Upper lobe of left lung (tissue), 6 donors: ENCODE measurements at places on chromosomes 16 and 17. TPM values are rescaled to one million over a fixed set of nuclear protein-coding genes. Genes with fewer than 3 reads are reported as not detected.

- no peak overlapping the region for H3K27ac ChIP-seq
- H3K4me1 ChIP-seq, result no peaks in the 10 kb centered on the region
- no peaks in the 10 kb centered on the region for H3K36me3 ChIP-seq
- H3K4me3 ChIP-seq, result no peak overlapping the region
These were observed 6.8 kb upstream of the RBFOX1 start for GRCh38 chr16:7325834-7326233.

DNA sequence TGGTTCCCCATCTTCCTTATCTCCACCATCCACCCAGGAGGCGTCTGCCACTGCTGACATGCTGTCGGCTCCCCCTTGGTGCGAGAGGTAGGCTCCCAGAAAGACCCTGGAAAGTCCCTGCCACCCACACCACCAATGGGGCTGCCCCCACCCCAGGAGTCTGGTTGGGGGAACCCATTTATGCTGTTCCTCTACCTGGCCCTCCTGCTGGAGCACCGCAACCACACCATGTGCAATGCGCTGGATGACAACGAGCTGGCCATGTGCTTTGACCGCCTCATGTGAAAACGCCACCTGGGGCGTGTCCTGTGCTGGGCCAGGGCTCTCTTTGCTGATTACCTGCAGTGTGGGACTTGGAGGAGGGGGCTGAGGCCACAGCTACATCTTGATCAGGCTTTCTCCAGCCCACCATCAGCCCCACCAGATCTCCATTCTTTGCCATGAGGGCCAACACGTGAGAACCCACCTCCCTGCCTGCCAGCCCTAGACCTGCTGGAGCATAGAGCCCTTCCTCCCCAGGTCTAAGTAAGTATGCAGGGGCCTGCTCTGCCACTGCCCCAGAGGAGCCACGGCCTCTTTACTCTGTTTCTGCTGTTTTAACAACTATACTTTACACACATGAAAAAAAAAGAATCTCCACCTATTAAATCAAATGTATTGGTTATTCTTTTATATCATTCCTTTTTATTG lies 7.9 kb upstream of the ALDH3A1 start:
- DNase-seq, result peak; percentile 19
- no peak overlapping the region for H3K4me3 ChIP-seq
- no peak overlapping the region for H3K27ac ChIP-seq

GRCh38 chr17:39548494-39549225 lies 59.1 kb downstream of the NEUROD2 start:
- no peak overlapping the region for H3K27ac ChIP-seq
- no peaks in the 10 kb centered on the region for H3K27me3 ChIP-seq
- no peaks in the 10 kb centered on the region for H3K4me1 ChIP-seq

DNA sequence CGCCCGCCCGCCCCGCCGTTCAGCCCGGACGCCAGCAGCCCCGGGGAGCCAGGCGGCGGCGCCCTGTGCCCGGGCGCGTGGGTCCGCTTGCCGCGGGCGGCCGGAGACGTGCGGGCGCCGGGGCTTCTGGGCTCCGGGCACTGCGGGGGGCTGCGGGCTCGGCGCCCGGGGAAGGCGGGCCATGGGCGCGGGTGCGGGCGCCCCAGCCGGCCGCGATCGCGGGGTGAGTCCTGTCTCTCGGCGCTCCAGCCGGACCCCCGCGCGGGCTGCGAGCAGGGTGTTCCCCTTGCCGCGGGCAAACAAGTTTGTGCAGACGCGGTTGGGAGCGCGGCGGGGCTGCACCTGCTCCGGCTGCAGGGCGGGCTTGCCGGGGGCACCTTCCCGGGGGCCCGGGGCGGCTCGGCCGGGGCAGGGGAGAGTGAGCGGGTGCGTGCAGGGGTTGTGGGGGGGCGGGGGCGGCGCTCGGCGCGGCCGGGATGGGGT lies 292 bp downstream of the WSCD1 start:
- peaks cover 12% of the 10 kb centered on the region for H3K4me1 ChIP-seq
- DNase-seq, result no peak
- no peaks in the 10 kb centered on the region for H3K36me3 ChIP-seq
- no peak overlapping the region for H3K27ac ChIP-seq
- peaks cover 12% of the 10 kb centered on the region for H3K27me3 ChIP-seq

The GAS7 gene
- 44.4 TPM for total RNA-seq

DNA sequence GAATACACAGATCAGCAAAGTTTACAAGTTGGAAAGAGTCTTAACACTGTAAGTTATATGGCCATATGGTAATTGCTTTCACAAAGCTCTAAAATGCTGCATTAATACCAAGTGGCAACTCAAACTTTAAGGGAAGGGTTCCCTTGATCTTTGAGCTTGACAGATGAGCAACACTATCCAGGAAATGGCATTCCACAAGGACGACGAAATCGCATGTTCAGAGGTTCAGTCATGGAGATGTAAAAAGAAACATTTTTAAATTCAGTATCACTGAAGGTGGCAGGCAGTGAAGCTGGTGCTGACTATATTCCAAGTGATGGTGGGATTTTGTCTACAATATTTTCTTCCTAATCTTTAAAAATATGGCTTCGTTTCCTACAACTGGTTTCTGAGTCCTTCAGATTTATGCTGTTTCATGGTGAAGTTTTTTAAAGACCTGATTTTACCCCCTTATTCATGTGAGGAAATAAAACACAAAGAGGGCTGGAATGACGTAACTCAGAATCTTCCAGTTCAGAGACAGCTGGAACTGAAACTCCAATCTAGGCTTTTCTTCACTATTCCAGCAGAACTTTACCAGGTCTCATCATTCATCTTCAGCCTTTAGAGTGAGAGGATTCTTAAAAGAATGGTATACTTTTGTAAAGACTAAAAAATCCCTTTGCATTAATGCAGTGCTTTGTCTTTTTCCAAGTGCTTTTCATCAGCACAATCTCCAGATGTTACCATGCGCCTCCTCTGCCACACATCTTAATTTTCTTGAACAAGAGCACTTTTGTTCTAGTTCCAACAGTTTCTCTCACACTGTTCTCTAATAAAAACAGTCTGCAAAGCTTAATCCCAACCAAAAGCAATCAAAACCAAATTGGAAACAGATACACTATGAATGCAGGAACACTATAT lies 20.2 kb downstream of the CHCT1 start:
- DNase-seq, result no peak
- no peak overlapping the region for H3K4me3 ChIP-seq
- no peaks in the 10 kb centered on the region for H3K4me1 ChIP-seq
- H3K27ac ChIP-seq, result no peak overlapping the region
- no peaks in the 10 kb centered on the region for H3K36me3 ChIP-seq

The CHD9NB gene
- 1.0 TPM for total RNA-seq

The ZNF469 gene
- 3.2 TPM for total RNA-seq

DNA sequence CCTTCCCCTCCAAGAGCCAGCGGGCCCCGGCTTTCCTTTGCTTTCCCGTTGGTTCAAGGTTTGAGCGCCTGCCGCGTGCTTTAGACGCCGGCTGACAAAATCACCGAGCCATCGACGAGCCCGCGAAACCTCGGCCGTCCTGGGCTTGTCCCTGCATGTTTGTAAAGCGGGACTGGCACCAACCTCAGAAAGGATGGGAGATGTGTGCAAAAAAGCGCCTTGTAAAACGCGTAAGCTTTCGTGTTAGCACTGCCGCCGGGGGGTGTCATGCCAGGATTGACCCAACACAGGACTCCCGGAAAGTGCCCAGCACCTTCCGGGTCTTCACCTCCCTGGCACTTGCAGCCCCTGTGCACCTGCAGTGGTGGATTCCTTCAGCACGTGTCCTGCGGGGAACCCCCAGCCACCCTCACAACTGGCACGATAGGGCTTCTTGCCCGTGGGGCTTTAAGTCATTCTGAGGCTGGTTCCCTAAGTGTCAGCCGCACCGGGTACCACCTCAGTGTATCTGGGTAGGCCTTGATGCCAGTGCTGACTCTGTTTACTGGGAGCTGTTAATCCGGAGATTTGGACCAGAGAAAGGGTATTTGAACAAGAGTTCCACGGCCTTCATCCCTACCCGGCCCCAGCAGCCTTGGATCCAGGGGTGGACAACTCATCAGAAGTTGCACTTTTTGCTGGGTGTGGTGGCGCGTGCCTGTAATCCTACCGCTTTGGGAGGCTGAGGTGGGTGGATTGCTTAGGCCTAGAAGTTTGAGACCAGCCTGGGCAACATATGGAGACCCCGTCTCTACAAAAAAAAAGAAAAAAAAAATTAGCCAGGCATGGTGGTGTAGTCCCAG lies 817 bp downstream of the NDUFAF8 start:
- no peaks in the 10 kb centered on the region for H3K27me3 ChIP-seq
- no peaks in the 10 kb centered on the region for H3K36me3 ChIP-seq
- H3K27ac ChIP-seq, result peak overlapping the region; percentile 89
- peak overlapping the region; percentile 97 for H3K4me3 ChIP-seq

- no peaks in the 10 kb centered on the region for H3K27me3 ChIP-seq
- H3K4me3 ChIP-seq, result no peak overlapping the region
- H3K36me3 ChIP-seq, result no peaks in the 10 kb centered on the region
- no peak for DNase-seq
- H3K4me1 ChIP-seq, result peaks cover 65% of the 10 kb centered on the region
These were observed 91.3 kb upstream of the PLEKHM1 start for GRCh38 chr17:45581860-45582259.

The ZNF771 gene
- total RNA-seq, result 6.7 TPM

- H3K27ac ChIP-seq, result no peak overlapping the region
- H3K4me3 ChIP-seq, result no peak overlapping the region
These were observed 30.1 kb downstream of the MAP2K4 start for GRCh38 chr17:12050646-12051225.

The ADAD2 gene
- total RNA-seq, result not detected

- H3K27ac ChIP-seq, result no peak overlapping the region
- no peak overlapping the region for H3K4me3 ChIP-seq
- H3K27me3 ChIP-seq, result no peaks in the 10 kb centered on the region
These were observed 3.1 kb upstream of the PSMB10 start for GRCh38 chr16:67939507-67940445.

The AOC3 gene
- 96.4 TPM for total RNA-seq

DNA sequence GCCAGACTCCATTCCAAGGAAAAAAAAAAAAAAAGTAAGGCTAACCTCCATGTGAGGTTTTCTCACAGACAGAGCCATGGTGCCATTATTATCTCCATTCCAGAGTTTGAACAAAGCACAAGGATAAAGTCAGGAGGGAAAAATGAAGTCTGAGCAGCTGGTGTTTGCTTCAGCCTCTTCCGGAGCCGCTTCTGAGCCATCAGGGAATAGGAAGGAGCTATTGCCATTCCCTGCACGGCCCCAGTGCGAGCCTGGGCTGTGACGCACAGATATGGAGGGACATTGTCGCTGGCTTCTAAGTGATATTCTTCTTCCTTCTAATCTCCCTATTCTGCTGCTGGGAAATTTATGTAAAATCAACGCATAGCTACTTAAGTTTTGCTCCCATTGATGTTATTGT lies 69.5 kb upstream of the PIRT start:
- H3K27ac ChIP-seq, result no peak overlapping the region
- no peaks in the 10 kb centered on the region for H3K36me3 ChIP-seq
- H3K4me1 ChIP-seq, result no peaks in the 10 kb centered on the region
- no peak for DNase-seq
- no peaks in the 10 kb centered on the region for H3K27me3 ChIP-seq
